Dermis blood vessel endothelial cell (primary cell): ENCODE measurements at places on chromosomes 2 and 18.

- no peak for DNase-seq
Observed at GRCh38 chr2:108884619-108885018, 98.0 kb downstream of the CCDC138 start.

- no peak for DNase-seq
Observed at GRCh38 chr18:76866666-76867065, 44.3 kb downstream of the ZNF236 start.

- DNase-seq, result peak; percentile 70
Observed at GRCh38 chr2:112623913-112624777, 21.6 kb upstream of the SLC20A1 start.

GRCh38 chr18:45444040-45444439, 171.2 kb upstream of the SLC14A2 start:
- DNase-seq, result no peak

- DNase-seq, result peak; percentile 96
Observed at GRCh38 chr2:105325389-105325963, 4.1 kb downstream of the TGFBRAP1 start.

DNA sequence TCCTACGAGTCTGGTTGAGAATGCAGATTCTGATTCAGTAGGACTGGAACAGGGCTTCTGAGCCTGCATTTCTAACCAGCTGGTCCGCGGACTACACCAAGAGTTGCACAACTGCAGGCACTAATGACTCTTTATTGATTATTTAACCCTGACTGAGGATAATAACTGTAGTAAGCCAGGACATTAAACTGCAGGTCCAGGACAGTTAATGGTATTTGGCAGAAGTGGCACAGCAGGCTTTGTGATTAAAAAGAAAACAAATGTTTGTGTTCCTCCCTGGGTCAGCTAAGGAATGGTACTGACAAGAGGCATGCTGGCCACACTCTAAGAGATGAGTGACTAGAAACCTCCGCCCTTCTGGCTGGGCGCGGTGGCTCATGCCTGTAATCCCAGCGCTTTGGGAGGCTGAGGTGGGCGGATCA, 59.4 kb downstream of the ALPK2 start:
- DNase-seq, result no peak

- DNase-seq, result no peak
Observed at GRCh38 chr2:112636605-112637288, 9.0 kb upstream of the SLC20A1 start.

DNA sequence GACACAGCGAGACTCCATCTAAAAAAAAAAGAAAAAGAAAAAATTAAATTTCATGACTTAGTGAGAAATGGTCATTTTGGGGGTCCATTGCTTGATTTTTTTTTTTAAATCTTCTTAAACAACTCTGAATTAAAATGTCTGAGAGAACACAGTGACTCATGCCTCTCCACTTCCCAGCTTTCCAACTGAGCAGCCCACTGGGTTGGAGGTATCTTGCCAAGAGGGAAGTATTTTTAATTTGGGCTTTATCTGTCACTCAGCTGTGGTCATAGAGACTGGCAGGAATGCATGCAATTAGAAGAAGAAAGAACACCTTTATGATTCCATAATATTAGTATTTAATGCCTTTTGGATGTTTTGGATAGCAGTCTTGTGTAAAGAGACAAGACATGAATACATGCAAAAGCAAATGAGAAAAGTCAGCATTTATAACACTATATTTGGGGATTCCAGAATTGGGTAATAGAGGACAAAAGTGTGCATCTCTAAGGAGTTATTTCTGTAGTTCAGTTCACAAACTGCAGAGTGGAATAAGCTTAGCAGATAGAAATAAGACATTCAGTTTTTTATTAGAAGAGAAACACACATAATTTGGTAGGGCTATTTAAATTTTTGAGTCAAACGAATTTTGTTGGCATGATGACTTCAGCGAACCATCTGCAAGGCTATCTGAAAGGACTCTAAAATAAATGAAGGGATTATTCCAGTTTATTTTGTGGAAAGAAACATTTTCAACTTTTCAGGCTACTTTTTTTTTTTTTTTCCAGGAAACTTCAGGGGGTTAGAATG, 254.8 kb downstream of the TGIF1 start:
- DNase-seq, result no peak

- DNase-seq, result no peak
Observed at GRCh38 chr2:107525406-107525805, 301.3 kb upstream of the RGPD4 start.

DNA sequence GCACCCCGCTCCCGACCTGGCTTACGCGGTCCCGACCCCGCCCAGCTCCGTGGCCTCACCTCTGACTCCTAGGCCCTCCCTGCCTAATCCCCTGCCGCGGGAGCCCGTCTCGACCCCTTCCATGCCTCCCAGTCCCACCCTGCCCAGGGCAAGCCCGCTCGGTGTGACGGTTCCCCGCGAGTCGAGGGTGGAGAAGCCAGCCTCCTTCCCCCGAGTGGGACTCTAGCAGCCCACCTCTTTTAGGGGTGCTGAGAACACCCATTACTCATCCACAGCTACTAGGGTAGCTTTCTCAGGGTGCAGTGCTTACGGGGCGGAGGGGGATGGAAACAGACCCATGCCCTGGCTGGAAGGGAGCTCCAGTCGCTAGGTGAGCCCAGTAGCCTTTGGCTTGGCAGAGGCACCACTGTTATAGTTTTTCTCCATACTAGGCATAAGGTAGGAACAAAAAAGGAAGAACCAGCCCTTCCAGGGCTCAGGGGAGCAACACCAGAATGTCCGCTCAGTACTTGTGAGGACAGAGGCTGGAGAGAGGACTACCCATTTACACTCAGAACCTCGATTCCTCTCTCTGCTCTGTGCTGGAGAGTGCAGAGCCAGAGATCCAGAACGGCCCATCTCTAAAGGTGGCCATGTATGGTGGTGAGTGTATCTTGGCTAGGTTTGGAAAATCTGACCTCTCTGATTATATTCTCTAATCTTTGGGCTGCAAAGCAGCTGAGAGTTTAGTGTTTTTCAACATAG, 606 bp downstream of the AGBL5 start:
- DNase-seq, result peak; percentile 23

DNA sequence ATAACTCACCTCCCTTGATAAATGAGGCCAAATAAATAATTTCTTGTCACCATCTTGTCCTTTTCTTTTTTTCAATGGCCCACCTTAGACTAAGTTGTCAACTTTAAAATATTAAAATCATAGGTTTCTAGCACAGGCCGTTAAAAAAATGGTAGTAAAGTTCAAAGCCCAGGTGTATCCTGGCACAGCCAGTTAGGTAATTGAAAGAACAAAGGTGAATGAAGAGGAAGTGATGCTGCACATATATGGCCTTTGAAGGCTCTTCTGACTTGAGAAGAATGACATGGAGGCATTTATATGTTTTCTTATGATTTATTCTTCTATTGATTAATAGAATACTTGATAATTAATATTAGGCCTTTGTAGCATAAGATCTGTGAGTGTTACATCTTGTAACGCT, 208.7 kb downstream of the PTPRM start:
- no peak for DNase-seq

- DNase-seq, result no peak
Observed at GRCh38 chr2:98514096-98514639, 69.5 kb downstream of the INPP4A start.

DNA sequence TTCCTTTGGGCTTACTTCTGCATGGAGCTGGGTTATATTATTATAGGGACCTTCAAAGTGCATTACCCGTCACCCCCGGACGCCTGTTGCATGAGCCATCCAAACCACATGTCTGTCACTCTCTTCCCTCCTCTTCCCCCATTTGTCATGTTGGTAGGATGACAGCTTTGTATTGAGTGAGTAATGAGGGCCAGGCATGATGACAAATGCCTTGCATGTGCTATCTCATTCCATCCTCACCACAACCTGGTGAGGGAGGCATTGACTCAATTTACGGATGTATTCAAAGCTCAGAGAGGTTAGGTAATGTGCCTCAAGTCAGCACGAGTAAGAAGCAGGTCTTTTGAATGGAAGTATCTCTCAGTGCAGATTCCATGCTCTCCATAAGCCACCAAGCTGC, 510.5 kb upstream of the TNP1 start:
- DNase-seq, result no peak

DNA sequence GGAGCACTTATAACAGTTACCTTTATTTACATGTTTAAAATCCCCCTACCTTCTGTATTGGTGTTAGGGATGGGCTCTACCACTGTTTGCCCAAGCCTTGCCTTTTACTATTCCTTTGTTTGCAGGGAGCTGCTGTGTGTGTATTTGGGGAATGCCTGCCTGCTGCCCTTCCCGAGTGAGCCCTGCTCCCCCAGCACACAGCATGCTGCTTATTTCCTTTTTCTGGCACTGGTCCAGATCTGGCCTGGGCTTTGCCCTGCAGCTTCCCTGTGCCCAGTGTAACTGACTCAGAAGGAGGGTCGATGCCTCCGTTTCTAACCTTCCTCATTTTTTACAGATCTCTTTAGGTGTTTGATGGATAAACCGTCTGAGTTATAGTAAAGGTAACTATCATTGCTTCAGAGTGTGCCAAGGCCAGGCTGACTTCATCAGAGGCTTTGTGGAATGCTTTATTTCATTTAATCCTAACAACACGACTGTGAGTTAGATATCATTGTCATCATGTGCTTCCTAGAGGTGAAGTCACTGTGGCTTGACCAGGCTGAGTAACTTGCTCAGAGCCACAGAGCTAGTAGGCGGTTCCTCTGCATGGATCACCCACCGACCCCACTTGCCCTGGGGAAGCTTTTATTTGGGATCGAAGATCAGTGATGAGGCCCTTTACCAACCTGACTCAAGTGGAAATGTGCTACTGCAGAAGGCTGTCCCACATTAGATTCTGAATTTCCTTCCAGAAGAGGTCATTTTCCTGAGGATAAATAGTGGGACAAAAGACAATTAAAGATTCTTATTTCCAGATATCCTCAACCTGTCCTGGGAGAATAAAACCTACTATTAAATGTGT, 238.8 kb downstream of the ZNF407 start:
- peak; percentile 72 for DNase-seq

GRCh38 chr2:238391042-238391689, 35.6 kb upstream of the ASB1 start:
- DNase-seq, result no peak

DNA sequence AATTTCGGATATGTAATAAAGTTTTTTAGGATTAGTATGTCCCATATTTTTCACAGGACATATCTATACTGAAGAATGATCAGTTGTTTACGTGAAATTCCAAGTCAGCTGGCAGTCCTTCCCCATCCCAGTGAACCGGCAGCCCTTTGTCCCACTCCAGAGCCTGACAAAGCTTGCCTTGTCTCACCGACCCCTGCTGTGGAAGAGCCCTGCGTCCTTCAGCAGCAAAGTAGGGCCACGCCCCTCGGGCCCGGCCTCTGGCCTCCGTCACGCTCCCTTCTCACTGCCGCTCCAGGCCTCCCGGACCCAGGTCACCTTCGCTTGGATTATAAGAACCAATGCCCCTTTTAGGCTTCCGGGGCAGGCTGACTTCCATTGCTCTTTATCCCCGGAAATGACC, 89.8 kb upstream of the TGIF1 start:
- no peak for DNase-seq

GRCh38 chr2:207887500-207887899, 117.8 kb upstream of the FZD5 start:
- no peak for DNase-seq

GRCh38 chr2:39875182-39875913, 96.3 kb upstream of the THUMPD2 start:
- DNase-seq, result no peak

DNA sequence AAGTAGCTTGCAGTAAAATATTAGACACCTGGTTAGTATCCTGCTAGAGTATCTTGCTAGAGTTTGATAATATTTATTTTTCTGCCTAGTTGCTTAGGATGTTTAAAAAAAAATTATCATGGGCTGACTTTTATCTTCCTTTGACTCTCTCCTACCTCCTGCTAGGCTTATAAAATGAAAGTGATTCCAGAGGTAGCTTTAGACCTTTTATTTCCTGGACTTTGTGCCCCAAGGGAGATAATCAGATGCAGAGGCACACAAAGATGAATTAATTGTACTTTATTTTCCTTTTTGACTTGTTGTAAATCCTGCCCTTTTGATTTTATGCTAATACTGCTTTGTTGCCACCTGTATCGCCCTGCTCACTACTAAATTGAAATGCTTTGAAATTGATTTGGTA, 130.7 kb downstream of the WDSUB1 start:
- DNase-seq, result no peak

GRCh38 chr18:62736077-62736855, 20.9 kb downstream of the PHLPP1 start:
- no peak for DNase-seq

DNA sequence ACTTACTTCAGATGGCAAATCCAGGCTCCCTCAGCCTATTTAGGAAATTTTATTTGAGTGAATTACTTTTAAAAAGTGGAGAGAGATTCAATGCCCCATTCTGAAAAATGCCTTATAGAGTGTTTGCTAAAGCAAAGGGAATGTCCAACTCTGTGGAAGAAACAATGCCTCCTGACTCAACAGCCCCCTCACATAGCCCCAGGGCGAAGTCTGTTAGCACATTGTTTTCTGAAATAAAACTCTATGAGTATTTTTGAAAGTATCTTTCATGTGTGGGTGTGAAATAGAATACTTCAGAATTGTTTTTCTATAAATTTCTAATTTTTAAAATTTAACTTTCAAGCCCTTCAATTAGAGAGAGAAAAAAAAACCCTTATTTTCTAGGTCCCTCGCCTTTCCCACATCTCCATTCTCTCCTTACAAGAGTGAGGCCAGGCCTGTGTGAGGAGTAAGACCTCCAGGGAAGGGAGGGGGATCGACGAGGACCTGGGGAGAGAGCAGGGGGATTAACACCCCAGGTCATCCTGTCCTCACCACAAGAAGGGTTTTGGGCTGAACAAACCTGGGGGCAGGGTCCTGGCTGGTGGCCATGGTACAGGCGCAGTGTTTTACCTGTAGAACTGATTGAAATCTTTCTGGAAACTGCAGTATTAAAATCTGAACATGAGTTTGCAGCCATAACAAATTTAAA, 141.4 kb downstream of the SNTG2 start:
- DNase-seq, result no peak

DNA sequence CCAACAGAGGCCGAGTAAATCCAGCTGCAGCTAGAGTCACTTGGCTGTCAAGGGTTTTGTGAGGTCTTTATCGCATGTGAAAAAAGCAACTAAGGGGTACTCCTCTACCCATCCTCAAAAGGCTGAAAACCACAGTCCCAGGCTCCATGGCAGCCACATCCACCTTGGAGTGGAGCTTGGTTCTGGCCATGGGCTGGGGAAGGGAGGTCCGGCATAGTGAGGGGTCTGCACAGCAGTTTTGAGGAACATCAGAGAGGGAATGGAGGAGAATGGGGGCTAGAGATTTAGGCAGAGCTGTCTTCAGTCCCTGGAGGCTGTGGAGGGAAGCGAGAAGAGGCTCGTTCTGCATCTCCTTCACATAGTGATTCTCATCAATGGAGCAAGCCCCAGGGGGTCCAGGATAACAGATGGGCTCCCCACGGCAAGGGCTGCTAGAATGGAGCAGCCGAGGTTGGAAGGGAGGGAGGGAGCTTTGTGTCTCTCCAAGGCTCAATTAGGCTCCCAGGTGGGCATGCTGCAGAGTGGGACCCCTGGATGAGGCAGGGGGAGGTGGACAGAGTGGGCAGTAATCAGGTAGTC, 21.0 kb downstream of the MROH2A start:
- no peak for DNase-seq

DNA sequence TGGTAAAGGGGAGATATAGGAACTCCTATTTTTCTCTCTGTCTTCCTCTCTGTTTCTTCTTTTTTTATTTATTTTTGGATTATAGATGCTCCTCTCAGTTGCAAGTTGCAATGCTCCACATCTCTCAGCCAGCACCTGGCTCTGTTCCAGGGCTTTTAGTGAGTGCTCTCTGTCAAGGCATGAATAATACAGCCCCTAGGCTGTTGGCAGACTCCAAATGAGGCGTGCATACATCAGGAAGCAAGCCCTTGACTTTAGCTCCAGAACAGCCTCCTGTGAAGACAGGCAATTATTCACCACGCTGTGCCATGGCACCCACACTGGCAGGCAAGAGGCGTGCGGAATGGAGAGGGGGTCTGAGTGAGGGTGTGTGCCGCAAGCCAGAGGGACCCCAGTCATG, 228.1 kb upstream of the PXDN start:
- DNase-seq, result no peak
